Kasumi-1 (cell line): ENCODE measurements at places on chromosomes 11 and 22.

GRCh38 chr11:64762674-64763525 lies 3.1 kb upstream of the PYGM start:
- no peak for DNase-seq

- no peak for DNase-seq
These were observed 145.6 kb downstream of the EFCAB6 start for GRCh38 chr22:43666457-43666856.

DNA sequence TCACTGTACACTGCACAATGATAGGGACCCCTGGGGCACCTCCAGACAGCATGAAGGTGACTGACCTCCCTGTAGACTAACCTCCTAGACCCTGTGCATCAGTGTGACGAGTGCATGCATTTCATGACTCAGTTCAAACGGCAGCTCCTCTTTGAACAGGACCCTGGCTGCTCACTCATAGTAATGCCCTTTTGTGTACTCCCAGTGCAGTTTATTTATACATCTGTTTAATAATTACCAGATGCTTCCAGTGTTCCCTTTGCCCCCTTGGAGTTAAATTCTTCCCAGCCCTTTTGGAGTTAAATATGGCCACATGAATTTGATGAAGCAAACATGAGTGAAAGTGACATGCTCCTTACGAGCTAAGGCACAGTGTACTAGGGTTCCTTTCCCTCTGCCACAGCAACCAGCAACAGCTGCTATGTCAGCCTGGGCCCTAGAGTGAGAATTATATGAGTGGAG lies 72.4 kb downstream of the PANX1 start:
- DNase-seq, result no peak

DNA sequence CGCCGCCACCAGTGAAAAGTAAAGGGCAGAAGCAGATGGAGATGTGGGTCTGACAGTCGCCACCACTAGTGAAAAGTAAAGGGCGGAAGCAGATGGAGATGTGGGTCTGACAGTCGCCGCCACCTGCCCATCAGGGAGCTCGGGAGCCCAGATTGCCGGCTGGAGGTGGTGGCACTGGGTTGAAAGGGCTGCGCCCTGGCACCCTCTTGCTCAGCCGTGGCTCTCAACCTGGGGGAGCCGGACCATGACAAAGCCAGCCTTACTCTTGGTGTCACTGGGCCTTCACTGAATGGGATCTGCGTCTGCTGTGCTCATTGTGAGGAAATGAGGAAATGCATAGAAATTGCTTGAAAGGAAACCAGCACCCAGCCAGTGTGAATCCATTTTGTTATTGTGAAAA lies 36.3 kb downstream of the AP2A2 start:
- DNase-seq, result no peak

- DNase-seq, result no peak
These were observed 16.4 kb upstream of the DDX10 start for GRCh38 chr11:108648528-108648885.

DNA sequence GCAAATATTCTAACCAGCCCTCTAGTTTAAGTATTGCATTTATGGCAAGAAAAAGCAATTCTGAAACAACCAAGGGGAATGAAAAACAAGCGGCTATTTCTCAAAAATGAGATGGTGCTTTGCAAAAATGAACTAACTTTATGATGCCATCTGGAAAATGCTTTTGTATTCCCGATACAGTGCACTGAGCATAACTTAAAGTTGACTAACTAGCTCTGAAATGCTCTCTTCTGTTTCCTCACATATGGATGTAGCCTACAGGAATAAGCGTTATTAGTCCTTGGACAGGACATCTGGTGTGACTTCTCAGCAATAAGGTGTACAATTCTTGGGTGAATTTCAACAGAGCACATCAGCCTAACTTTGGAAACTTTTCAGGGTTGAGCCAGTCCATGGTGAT lies 228.2 kb upstream of the DDI1 start:
- no peak for DNase-seq

GRCh38 chr11:95108159-95108611 lies 18.5 kb downstream of the ENDOD1 start:
- DNase-seq, result peak; percentile 47

DNA sequence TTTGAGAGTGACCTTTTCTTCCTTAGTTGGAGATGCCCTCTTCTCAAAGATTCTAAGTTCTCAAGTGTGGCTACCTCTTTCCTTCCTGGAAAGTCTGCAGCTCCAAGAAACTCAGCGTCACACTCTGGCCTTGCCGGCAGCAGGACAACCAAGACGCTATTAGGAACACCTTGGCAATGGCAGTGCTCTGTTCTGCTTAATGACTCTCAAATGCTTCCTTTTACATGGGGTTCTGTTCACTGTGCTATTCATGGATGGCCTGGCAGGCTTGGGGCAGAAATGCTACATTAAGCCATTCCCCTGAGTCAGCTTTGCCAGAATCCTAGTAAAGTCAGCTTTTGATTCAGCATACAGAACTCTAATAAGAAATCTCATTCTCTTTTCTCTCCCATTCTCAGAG lies 25.9 kb downstream of the LARGE2 start:
- DNase-seq, result no peak

DNA sequence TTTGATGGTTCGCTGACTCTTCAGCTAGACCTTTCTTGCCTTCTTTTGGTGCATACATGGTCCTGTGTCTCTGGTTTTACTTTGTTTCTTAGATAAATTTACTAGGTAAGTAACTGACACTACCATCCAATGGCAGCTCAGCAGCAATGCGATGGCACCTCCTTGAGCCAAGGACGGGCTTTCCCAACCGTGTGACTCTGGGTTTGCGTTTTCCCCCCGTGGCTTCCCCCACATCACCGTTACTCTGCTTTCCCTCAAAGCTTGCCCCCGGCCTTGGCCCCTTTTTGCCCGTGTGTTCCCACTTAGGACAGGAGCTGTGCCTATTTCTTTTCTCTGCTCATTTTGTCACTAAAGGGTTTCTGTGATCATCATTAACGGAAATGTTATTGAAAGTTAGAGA lies 41.5 kb downstream of the TBC1D22A start:
- no peak for DNase-seq

DNA sequence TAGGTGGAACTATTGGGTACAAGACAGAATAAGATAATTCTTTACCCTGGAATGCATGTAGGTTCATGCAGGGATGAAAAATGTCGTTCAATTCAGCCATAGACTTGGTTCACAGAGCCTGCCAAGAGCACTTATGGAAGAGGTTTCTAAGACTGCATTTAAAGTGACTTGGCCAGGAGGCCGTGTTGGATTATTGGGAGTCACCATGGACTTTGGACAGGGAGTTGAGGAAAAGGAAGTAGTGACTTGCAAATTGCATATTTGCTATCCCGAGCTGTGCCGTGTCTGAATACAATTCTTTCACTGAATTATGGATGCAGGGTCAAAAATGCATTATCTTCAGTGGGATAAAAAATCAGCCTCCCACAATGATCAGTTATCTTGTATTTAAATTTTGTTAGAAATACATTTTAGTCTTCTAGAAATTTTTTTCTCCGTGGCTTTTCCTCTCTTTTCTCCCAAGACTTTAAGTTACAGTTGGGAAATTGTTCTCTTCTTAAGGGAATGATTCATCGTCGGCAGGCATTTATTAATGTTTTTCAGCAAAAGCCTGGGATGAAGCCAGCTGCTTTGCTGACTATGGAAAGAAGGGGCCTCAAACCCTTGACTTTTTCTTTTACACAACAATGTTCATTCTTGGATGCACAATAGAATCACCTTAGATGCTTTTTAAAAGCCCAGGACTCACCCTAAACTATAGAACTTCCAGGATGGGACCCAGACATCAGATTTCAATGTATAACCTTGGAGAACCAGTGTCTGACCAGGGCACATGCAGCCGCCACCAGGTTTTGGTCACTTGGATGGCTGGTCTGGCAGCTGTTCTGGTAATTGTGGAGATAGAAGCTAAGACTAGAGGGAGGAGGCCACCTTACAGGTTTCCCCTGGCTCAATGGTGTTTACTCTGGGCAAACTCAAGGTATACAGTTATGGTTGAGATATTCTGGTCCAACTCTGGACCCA lies 70.8 kb downstream of the FAT3 start:
- no peak for DNase-seq

GRCh38 chr22:24005201-24005600 lies at the start of gene GSTT4:
TSS of gene GSTT4 (minus strand) at chr22:24005453. CDS start at chr22:24005356, 97 bp downstream.
- no peak for DNase-seq

DNA sequence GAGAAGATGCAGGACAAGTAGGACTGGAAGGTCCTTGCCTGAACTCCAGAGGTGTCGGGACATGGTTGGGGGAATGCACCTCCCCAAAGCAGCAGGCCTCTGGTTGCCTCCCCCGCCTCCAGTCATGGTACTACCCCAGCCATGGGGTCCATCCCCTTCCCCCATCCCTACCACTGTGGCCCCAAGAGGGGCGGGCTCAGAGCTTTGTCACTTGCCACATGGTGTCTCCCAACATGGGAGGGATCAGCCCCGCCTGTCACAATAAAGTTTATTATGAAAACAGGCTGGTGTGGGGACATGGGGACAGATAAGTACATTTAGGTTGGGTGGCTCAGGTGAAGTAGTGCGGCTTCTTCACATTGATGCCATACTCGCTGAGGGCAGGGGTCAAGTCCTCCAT lies 1.4 kb downstream of the TAF10 start:
- no peak for DNase-seq

- DNase-seq, result no peak
These were observed 11.5 kb downstream of the VSTM5 start for GRCh38 chr11:93838967-93839366.

DNA sequence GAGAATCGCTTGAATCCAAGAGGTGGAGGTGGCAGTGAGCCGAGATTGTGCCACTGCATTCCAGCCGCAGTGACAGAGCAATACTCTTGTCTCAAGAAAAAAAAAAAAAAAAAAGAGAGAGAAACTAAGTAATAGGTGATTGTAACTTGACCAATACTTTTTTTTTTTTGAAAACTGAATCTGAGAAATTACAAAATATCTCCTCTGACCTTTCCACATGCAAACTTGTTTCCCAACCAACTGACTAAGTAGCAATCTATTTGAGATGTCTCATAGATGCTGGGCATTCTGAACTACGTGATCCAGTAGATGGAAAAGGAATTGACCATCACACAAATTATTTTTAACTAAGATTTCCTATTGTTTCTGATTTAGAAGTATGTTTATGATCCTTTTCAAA lies 407.3 kb upstream of the CHORDC1 start:
- DNase-seq, result no peak

DNA sequence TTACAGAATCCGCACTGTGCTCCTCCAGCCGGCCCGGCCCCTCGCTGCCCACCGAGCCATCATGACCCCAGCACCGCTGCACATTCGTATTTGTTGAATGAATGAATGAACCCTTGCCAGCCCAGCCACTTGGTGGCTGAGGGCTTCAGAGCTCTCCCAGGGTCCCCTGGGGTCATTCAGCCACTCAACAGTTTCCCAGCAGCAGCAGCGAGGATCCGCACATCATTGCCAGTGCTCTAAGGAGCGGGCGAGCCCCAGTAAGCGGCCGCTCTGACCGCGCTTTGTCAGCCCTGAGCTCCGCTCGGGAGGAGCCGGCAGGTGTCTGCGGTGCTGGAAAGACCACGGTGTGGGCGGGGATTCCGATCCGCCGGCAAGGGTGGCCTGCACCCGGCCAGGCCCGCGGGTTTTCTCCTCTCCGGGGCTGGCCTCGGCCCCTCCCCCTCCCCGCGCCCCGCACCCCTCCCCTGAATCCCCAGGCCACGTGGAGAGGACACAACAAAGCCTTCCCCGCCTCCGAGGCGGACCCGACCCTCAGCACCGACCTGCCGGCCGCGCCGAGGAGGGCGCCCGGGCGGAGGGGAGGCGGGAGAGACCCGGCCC lies 563 bp downstream of the BID start:
- DNase-seq, result no peak

GRCh38 chr11:33449798-33450197 lies 192.6 kb downstream of the HIPK3 start:
- DNase-seq, result no peak

DNA sequence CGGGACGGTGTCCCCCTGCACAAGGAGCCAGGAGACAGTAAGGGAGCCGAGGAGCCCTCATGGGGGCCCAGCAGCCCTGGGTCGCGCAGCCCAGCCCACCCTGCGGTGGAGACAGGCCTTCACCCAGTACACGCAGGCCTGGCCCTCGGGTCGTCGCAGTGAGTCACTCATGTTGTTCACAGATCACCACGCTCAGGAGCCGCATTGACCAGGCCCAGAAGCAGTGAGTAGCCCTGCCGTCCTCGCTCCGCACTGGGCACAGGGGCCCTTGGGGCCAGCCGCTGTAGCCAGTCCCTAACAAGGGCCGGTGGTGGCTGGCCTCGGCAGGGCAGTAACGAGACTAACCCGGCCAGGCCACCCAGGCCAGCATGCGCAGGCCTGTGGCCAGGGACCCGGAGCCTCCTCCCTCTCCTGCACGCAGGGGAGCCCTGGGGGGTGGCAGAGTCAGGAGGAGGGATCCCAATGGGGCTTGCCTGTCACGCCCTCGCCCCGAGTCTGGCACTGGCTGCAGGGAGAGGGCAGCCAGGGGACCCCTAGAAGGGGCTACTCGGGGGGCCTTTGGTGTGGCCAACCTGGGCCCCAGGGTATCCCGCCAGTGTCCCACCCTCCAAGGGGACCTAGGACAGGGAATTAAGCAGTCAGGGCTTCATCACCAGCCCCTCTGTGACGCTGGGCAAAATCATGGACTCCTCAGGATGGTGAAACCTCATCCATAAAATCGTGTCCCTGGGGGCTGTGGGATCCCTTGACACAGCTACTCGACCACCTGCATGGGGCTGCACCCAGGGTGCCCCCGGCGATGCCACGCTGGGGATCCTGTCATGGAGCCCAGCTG lies 10.1 kb upstream of the MRPL23 start:
- DNase-seq, result no peak

- no peak for DNase-seq
These were observed 119.7 kb downstream of the KIRREL3 start for GRCh38 chr11:126880872-126881271.

DNA sequence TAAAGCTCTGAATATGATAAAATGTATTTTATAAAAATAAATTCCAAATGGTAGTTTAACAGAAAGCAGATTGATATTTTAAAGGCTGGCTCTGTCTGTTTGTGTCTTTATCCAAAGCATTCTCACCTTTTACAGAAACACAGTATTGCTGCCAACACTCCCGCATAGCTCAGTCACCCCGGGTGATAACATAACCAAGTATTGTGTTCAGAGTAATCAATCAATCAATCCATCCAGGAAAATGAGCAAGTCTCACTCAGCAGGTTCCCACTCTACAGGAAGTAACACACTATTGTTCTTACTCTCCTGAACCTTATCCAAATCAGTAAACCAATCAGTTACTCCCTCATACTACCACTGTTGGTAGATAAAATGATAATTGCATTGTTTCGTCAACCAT lies 203.4 kb downstream of the LRRC4C start:
- no peak for DNase-seq

DNA sequence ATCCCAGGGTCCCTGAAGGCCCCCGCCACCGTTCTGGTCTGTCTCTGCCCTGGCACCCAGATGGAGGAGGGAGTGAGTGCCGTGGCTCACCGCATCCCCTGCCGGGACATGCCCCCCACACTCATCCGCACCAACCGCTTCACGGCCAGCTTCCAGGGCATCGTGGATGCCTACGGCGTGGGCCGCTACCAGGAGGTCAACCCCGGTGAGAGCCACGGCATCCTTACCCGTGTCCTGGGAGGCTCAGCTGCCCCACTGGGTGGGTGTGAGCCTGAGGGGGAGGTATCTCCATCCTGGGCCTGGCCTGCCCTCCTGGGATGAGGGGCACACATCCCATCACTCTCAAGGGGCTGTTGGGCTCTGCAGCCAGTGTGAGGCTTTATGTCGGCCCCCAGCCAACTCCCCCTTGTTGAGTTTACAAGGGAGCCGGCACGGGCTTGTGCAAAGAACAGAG lies 6.1 kb downstream of the TCIRG1 start:
- no peak for DNase-seq

- DNase-seq, result peak; percentile 87
These were observed 34.3 kb downstream of the RCOR2 start for GRCh38 chr11:63882555-63883242.
